ENCODE measurements at places on chromosomes 1 and 21. TPM values are rescaled to one million over a fixed set of nuclear protein-coding genes. Genes with fewer than 3 reads are reported as not detected.

Gene PUSL1
- 47.2 TPM for total RNA-seq

Gene LRRC39
- 0.54 TPM for total RNA-seq

Gene VSIG8
- total RNA-seq = not detected

Gene SFT2D2
- total RNA-seq = 57.5 TPM

Gene TTC4
- total RNA-seq = 26.3 TPM

Gene SLC35F3
- total RNA-seq = 6.4 TPM

Gene RAD54L
- total RNA-seq = 28.9 TPM

DNA sequence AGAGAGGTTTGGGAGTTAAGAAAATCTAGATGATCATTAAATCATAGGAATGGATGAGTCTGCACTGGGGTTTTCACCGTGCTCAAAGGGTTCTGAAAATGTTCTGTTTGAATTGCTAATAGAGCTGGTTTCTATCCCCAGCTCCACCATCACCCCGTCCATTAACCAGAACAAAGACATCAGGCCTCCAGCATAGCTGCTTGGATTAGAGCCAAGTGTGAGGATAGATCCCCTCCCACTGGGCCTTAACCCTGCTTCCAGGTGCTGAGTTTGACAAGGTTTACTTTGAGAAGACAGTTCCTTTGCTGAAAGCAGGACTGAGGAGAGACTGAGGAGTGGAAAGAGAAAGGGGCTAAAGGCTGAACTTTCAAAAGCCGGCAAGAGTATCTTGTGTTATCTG is 48.3 kb downstream of the MPZL1 start:
- no peak overlapping the region for H3K4me3 ChIP-seq
- H3K36me3 ChIP-seq = peaks cover 4% of the 10 kb centered on the region
- no peak overlapping the region for H3K27ac ChIP-seq
- DNase-seq = no peak

- no peak overlapping the region for H3K4me3 ChIP-seq
- peaks cover 38% of the 10 kb centered on the region for H3K4me1 ChIP-seq
- no peaks in the 10 kb centered on the region for H3K36me3 ChIP-seq
- H3K27me3 ChIP-seq = no peaks in the 10 kb centered on the region
- DNase-seq = peak; percentile 40
- peak overlapping the region; percentile 70 for H3K27ac ChIP-seq
These were observed 31.1 kb upstream of the POFUT2 start for GRCh38 chr21:45318556-45319404.

- no peak for DNase-seq
- H3K4me1 ChIP-seq = peaks cover 2% of the 10 kb centered on the region
- no peak overlapping the region for H3K27ac ChIP-seq
- H3K4me3 ChIP-seq = no peak overlapping the region
- H3K27me3 ChIP-seq = no peaks in the 10 kb centered on the region
These were observed 6.1 kb downstream of the GPR137B start for GRCh38 chr1:236148470-236148845.

DNA sequence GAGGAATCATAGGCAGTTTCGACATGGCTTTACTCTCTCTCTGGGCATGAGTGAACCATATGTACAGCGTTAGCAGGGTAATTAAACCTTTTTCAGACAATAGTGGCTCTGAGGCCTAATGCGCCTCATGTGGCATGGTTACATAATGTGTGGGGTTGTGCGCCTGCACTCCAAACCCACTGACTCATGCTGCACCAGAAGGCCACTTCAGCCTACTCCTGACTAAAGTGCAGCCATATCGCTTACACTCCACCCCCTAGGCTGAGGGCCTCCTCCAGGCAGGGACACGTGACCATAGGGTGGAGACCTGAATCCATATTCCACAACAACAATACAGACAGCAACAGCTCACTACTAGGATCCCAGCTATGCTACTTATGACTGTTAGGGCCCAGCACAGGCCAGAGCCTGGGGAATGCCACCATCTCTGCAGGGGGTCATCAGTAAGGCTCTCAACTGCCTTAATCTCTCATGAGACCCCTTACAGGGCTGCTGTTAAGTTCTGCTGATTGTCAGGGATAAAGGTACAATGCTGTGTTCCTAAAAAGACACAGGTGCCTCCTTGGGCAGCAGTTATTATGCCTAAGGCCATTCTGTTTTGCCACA is 13.4 kb upstream of the ODF2L start:
- H3K36me3 ChIP-seq = no peaks in the 10 kb centered on the region
- no peak overlapping the region for H3K4me3 ChIP-seq
- no peak for DNase-seq
- no peak overlapping the region for H3K27ac ChIP-seq
- no peaks in the 10 kb centered on the region for H3K27me3 ChIP-seq

DNA sequence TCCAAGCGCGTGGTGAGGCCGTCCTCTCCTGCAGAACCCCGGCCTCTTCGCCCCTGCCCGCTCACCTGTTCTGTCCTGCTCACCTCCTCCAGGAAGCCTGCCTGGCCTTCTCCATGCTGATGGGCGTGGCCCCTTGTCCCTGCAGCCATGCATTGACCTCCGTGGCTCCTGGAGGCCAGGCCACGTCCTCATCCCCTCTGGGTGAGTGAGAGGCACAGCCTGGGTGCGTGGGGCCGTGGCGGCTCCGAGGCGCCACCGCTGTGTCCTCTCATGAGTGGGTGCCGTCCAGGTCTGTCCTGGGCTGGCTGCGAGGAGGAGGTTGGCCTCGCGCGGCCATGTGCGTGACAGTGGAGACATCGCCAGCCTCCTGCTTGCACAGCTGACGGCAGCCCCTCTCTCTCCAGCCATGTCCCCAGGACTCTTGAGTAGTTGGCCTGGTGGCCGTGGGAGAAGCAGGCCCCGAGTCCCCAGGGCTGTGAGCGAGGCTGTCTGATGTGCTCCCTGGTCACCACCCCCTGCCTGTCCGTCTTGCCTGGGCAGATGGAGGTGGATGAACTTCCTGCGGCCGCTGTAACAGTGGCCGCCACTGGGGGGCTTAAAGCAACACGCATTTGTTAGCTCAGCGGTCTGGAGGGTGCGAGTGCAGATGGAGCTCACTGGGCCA is 58.1 kb downstream of the PRKCZ start:
- H3K27me3 ChIP-seq = no peaks in the 10 kb centered on the region
- no peak overlapping the region for H3K27ac ChIP-seq
- no peaks in the 10 kb centered on the region for H3K4me1 ChIP-seq
- H3K36me3 ChIP-seq = no peaks in the 10 kb centered on the region

- no peak overlapping the region for H3K27ac ChIP-seq
- H3K4me3 ChIP-seq = no peak overlapping the region
- no peaks in the 10 kb centered on the region for H3K27me3 ChIP-seq
- DNase-seq = no peak
- H3K4me1 ChIP-seq = no peaks in the 10 kb centered on the region
- H3K36me3 ChIP-seq = no peaks in the 10 kb centered on the region
These were observed 466.6 kb upstream of the OLFM3 start for GRCh38 chr1:102463328-102463727.

- no peak for DNase-seq
- peaks cover 14% of the 10 kb centered on the region for H3K27me3 ChIP-seq
- H3K27ac ChIP-seq = no peak overlapping the region
- no peaks in the 10 kb centered on the region for H3K36me3 ChIP-seq
These were observed 59.0 kb upstream of the HUNK start for GRCh38 chr21:31813862-31814261.

DNA sequence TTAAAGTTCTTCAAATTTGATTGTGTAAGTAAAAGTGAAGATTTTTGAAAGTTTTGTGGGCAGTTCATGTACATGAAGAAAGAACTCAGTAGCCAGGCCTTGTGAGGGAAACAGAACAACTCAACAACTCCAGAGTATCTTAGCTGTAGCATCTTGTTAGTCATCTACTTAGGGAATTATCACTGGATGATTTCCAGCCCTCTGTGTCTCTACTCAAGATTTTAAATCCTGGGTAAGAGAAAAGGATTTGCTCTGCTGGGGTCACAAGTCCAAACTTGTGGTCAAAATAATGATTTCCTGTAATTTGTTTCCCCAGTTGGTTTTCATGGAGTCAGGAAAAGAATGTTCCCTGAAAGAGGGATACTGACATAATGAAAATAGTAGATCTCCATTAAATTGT is 8.2 kb downstream of the OR10T2 start:
- DNase-seq = no peak
- H3K4me1 ChIP-seq = no peaks in the 10 kb centered on the region
- H3K27me3 ChIP-seq = no peaks in the 10 kb centered on the region
- no peaks in the 10 kb centered on the region for H3K36me3 ChIP-seq
- no peak overlapping the region for H3K4me3 ChIP-seq

DNA sequence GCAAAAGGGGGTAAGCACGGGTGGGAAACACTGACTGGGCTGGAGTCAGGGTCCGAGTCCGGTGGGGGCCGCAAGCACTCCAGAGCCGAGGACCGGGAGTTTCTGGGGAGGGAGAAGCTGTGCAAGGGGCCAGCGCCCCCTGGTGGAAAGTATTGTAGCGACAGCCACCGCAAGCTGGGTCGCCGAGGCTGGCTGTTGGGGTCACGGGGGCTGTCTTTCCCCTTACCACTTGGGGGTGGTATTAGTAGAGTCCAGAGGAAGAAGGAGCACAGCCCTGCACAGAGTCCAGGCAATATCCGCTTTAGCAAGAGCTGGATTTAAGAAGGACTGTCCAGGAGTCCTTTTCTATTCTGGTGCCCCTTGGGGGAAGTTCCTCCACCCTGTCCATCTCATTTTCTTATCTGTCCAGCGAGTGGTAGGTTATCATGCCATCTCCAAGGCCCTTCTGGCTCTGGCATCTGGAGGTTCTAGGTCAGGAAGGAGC is 17.9 kb upstream of the ETV3 start:
- no peak overlapping the region for H3K27ac ChIP-seq
- peaks cover 8% of the 10 kb centered on the region for H3K4me1 ChIP-seq
- no peaks in the 10 kb centered on the region for H3K36me3 ChIP-seq
- H3K27me3 ChIP-seq = no peaks in the 10 kb centered on the region

DNA sequence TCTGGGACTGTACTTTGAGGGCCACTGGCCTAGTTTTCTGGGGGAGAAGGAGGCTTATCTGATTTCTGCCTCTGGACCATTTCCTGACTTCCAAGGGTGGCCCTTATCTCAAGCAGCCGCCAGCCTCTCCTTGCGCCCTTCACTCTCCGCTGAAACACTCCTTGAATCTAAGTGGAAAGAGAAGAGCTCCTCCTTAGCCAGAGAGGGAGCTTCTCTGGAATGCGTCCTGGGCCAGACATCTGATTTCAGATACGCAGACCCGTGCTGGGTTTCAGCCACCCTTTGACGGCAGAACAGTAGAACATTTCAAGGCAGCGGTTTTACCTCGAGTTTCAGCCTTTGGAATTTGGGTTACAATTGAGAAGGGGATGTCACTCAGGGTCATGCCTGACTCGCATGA is 308.0 kb downstream of the CAMTA1 start:
- no peak overlapping the region for H3K27ac ChIP-seq
- no peak overlapping the region for H3K4me3 ChIP-seq
- no peaks in the 10 kb centered on the region for H3K36me3 ChIP-seq
- DNase-seq = no peak
- peaks cover 75% of the 10 kb centered on the region for H3K27me3 ChIP-seq
- H3K4me1 ChIP-seq = no peaks in the 10 kb centered on the region

GRCh38 chr1:67939186-67939743 is 106.0 kb upstream of the GNG12 start:
- no peak for DNase-seq
- H3K27ac ChIP-seq = no peak overlapping the region
- H3K4me1 ChIP-seq = no peaks in the 10 kb centered on the region

DNA sequence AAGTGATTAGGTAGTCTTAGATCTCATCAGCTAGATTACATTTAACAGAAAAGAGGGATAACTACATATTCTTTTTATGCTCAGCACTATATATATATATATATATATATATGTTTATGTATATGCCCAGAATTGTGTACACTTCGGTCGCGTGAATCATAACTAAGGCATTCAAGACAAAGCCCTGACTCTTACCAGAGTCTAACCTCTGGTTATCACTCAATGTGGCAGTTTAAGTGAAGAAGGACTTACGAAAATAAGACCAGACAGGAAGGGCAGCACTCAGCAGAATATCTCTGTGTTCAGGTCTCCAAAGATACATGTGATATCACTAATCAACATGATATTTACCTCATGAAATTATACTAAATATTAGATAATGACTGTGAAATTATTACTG is 1326.7 kb downstream of the MRPL39 start:
- no peaks in the 10 kb centered on the region for H3K4me1 ChIP-seq
- H3K27me3 ChIP-seq = no peaks in the 10 kb centered on the region
- H3K36me3 ChIP-seq = no peaks in the 10 kb centered on the region

- no peak for DNase-seq
- H3K4me1 ChIP-seq = no peaks in the 10 kb centered on the region
- H3K27me3 ChIP-seq = no peaks in the 10 kb centered on the region
- no peak overlapping the region for H3K4me3 ChIP-seq
- H3K27ac ChIP-seq = no peak overlapping the region
These were observed 28.1 kb downstream of the SMAP2 start for GRCh38 chr1:40401473-40402201.

DNA sequence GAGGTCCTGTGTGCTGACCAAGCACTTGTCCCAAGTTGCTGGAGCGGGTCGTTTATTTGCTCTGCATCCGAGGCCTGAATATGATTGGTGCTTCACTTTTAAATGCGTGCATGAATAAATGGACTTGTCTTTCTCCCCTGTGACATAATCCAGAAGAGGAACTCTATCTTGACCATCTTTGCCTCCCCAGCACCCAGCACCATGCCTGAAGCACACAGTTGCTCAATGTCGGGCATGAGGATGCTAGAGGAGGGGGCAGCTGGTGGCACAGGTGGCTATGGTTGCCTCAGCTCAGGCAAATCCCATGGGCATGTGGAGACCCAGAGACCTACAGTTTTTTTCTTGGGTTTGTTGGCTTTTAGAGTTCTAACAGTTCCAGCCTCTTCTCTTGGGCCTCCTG is 142.6 kb downstream of the KAZN start:
- no peak for DNase-seq
- H3K4me3 ChIP-seq = no peak overlapping the region
- H3K36me3 ChIP-seq = no peaks in the 10 kb centered on the region
- H3K4me1 ChIP-seq = peaks cover 4% of the 10 kb centered on the region
- no peak overlapping the region for H3K27ac ChIP-seq

DNA sequence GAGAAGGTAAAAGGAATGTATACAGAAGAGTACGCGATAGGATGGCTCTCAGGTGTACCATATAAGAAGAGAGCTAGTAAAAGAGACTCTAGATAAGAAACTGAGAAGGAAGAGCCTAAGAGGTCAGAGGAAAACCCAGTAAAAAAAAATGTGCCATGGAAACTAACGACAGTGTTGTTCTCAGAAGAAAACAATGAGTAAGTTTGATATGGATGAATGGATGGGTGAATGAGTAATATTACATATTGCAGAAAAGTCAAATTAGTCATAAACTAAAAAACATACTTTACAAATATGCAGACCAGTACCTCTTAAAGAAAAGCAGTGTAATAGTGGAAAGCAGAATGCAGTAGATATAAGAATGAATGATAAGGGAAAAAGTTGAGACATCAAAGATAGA is 316.2 kb downstream of the HMCN1 start:
- no peak overlapping the region for H3K4me3 ChIP-seq
- H3K36me3 ChIP-seq = no peaks in the 10 kb centered on the region
- H3K27ac ChIP-seq = no peak overlapping the region
- no peak for DNase-seq

All from HCT116 (cell line).